AG09319 (cell line): ENCODE measurements at places on chromosomes 16 and 17.

DNA sequence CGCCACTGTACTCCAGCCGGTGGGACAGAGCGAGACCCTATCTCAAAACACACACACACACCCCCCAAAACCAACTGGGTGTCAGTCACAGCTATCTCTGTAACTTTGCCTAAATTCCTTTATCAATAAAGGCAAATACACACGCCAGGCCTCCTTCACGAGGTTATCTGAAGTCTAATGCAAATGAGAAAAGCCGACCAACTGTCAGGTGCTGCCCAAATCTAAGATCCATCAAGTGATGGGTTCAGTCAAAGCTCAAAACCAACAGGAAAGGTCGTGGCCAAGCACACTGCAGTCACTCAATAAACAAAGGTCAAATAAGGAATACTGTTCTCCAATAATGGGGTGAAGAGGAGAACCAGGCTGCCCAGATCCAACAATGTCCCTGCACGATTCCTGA lies 1.1 kb downstream of the ANKFY1 start:
- DNase-seq = no peak

DNA sequence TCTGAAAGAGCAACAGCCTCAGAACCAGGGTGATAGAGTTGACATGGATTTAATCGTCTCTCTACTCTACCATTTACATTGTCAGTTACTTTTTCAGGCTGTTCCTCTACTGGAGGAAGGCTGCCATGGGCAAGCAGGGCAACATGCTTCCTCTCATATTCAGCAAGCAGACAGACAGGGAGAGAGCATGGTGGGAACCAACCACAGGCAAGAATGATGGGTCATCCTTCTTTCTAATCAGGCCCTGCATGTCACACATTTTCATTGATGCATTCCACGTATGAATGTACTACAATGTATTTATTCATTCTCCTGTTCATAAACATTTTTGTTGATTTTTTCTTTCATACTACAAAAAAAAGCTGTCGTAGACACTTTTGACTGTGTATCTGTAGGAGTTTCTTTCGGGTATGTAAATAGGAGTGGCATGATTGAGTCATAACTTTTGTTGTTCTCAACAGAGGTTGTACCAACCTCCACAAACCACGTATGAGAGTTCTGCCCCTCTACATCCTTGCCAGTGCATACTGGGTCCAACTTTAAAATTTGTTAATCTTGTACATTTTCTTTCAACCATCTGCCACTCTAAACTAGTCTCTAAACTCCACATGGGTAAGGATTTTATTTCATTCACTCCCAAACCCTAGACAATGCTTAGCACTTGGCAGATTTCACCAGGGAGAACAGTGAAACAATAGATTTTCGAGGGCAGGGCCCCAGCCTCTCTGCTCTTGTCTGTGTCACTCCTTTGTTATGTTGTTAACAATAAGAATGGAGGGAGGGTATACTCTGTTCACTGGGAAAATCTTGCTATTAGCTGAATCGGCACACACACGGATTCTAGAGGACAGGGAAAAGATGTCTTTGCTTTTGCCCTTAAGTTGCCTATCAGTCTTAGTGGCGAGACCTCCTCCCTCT lies 58.7 kb downstream of the CMC2 start:
- no peak for DNase-seq

DNA sequence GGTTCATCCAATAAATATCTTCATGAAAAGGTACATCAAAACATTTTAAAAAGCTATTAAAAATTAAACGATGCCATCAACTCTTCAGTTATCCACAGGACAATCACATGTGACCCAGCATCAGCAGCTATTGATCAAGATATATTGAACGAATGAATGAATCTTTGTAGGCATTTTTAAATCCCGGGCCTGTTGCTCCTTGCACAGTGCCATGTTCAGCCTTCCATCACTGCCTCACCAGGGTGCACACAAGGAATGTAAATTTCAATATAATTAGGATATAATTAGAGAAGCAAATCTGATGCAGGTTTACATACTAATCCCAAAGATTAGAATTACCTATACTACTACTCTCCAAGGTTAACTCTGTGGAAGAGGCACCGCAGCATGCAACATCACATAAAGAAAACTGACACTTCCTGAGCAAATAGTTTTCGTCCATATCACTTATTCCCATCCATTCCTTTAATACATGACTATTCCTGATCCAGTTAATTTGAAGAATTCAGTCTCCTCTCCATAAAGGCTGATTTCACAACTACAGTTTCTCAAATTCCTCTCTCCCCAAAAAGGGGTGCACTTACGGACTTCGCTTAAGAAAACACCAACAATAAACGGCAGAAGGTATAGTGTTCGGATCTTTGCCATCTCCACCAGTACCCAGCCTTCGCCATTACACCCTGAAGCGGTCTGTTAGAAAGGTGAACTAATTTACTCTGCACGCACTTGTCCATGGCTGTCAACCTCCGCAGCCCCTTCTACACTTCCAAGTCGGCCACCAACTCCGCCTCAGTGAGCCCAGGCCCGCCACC lies 938 bp downstream of the NCOR1 start:
- DNase-seq = no peak

DNA sequence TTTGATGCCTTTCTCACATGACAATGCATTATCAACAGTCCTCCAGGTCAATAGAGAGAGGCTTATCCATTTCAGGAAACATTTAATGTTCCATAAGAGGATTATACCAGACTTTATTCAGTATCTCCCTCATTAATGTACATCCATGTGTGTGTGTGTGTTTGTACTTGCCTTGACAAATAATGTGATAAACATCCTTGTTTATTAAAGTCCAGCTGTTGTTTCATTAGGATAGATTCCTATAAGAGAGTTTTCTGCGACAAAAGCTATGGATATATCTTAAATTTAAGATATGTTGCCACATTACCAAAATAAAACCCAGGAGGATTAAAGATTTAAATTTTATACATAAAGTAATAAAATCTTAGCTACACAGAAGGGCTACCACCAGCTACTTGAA lies 492.6 kb downstream of the TOX3 start:
- no peak for DNase-seq

DNA sequence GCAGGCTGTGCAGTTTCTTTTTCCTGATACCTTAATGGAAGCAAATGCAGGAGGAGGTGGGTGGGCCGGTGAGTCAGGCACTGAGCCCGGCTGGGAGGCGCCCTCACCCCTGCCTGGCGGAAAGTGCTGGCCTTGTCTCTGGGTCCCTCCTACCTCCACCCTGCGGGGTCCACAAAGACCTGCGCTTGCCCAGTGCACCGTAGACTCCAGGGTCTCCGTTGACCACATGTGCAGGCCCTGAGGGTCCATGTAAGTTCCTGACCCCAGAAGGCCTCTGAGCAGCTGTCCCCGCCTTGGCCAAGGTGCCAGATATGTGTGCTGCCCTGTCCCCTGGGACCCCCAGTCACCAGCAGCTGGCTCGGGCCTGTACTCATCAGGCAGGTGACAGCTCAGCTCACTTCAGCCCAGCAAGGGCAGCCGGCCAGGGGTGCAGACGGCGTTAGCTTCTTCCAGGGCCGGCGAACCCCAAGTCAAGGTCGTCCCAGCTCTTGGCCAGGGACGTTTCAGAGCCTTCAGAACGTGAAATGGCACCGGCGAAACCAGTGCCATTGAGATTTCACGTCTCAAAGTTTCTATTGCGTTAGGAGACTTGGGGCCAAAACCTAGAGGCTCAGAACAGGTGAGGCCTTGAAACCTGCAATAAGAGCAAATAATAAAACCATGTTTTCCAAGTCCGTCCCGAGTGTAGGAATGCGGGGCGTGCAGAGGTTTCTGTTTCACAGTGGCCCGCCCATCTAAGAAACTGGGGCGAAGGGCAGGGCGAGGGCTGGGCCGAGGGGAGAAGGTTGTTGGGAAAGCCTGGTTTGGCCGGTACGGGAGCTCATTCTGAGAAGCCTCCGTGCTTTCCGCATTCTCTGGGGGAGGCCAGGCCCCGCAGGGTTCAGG lies 12.1 kb downstream of the METRNL start:
- no peak for DNase-seq

GRCh38 chr16:87765776-87766484 lies at the start of gene KLHDC4:
Gene KLHDC4, minus strand, starts transcription at chr16:87765986. Its CDS starts 96 bp downstream, at chr16:87765890.
- no peak for DNase-seq

DNA sequence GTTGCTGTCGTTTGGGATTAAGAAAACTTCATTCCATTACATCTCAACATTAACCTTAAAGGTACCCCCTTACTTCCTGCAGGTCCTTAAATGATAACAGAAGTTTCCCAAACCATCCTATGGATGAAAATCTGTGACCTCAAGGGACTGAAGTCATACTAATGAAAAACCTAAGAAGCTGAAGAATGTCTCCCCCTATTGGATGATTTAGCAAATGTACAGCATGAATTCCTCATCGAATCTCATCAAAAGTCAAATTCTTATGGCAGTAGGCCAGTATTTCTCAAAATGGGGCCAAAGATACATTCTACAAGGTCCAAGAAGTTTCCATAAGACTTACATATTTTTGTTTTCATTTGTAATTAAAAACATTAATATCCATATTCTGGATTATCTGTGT lies 13.5 kb downstream of the SCO1 start:
- DNase-seq = no peak

GRCh38 chr16:2428051-2428783 lies 1.0 kb upstream of the CCNF start:
- DNase-seq = no peak
